T-helper 2 cell (primary cell): ENCODE measurements at places on chromosomes 7 and 10.

- no peak for DNase-seq
Observed at GRCh38 chr7:41685684-41686083, 17.2 kb downstream of the INHBA start.

GRCh38 chr10:104895981-104896380 lies 254.9 kb downstream of the SORCS3 start:
- DNase-seq, result no peak

DNA sequence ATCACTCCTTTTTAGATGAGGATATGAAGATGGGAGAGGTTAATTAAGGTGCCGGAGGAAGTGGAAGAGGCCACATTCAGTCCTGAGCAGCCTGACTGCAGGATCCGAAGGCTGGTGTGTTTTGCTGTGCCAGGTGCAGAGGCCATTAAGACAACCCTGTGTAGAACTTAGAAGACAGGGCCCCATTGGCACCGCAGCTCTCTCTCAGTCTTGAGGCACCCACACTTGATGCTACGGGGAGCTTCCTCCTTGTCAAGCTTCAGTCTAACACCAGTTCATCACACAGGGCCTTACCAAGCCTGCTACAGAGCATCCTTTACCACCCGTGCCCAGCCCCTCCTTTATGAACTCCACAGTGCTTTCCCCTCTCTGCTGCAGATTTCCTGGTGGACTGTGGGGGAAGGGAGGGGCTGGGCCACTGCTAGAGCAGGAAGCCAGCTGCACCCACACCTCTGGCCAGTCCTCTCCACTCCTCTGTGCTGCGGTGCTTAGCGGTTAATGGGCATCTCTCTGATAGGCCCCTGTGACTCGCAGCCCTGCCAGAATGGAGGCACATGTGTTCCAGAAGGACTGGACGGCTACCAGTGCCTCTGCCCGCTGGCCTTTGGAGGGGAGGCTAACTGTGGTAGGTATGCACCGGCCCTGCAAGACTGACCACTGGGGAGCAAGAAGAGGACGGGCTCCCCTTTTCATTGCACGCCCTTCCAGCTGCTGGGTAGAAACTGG lies 45.5 kb downstream of the VWA2 start:
- DNase-seq, result no peak

- DNase-seq, result no peak
Observed at GRCh38 chr7:134703241-134703594, 56.6 kb downstream of the BPGM start.

DNA sequence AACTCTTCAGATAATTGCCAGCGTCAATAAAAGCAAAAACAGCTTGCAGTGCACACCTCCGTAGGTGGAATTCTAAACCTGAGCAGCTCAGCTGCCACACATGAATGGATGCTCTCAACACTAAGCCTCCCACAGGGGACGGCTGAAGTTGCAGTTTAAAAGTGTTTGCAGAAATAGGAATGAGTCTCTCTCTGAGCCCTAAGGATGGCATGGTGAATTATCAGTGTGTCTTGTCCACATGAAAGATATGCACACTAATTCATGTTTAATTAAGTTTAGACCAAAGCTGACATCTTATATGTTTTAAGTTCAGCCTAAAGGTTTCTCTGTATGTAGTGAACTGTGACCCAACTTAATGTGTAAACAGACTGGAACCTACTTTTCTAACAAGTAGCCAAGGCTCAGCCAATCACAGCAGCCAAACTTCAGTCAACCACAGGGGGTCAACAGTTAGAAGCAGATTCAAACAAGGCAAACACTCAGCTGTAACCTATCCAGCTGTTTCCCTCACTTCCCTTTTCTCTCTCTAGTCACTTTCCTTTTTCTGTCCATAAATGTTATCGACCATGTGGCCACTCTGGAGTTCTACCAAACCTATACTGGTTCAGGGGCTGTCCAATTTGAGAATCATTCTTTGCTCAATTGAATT lies 38.1 kb downstream of the CTTNBP2 start:
- DNase-seq, result no peak

DNA sequence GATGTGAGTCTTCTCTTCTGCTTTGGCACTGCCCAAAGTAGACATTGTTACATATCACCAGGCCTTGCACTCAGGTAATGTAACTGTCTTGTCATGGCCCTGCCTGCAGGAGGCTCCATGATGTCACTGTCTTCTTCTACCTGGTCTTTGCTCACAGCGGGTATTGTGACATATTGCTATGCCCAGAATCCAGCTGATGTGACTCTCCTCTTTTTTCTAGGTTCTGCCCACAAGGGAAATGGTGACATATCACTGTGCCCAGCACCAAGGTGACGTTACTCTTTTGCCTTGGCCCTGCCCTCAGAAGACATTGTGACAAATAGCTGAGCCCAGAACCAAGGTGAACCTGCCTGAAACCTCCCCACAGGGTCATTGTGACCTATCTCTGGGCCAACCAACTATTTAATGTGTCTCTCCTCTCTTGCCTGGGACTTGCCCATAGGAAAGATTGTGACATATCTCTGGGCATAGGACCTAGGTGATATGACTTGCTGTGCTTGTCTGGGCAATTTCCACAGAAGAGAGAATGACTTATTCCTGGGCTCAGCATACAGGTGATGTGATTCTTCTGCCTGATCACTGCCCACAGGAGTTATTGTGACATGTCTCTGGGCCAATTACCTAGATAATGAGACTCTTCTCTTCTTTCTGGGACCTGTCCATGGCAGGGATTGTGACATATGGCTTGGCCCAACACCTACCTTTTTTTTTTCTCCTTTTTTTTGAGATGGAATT lies 26.5 kb upstream of the ZNF107 start:
- DNase-seq, result no peak
